ENCODE measurements at places on chromosomes 16 and 17. TPM values are rescaled to one million over a fixed set of nuclear protein-coding genes. Genes with fewer than 3 reads are reported as not detected.

DNA sequence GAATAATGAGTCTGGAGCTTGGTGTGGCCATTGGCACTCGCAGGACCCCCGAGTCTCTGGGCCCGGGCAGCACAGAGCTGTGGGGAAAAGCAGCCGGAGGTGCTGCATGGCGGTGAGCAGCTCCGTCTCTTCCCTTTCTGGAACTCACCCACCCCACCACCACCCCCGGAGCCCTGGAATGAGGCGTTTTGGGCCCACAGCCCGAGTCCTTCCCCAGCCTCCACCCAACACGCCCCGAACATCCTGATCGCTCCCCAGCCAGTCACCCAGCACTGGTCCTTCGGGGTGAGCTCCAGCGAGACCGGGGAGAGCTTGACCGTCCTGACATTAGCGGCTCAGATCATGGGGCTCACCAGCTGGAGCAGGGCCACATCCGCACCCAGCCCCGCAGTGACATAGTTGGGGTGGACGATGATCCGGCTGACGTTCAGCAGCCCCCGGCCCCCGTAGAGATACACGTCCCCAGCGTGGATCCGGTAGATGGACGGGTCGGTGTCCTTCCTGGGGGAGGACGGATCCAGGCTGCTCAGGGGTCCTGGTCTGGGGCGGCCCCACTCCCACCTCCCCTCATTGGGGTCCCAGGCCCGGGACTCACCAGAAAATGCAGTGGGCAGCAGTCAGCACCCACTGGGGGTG, 6.5 kb downstream of the TPSD1 start:
- DNase-seq: no peak

GRCh38 chr16:14496047-14496770, 133.9 kb downstream of the PARN start:
- DNase-seq: no peak

DNA sequence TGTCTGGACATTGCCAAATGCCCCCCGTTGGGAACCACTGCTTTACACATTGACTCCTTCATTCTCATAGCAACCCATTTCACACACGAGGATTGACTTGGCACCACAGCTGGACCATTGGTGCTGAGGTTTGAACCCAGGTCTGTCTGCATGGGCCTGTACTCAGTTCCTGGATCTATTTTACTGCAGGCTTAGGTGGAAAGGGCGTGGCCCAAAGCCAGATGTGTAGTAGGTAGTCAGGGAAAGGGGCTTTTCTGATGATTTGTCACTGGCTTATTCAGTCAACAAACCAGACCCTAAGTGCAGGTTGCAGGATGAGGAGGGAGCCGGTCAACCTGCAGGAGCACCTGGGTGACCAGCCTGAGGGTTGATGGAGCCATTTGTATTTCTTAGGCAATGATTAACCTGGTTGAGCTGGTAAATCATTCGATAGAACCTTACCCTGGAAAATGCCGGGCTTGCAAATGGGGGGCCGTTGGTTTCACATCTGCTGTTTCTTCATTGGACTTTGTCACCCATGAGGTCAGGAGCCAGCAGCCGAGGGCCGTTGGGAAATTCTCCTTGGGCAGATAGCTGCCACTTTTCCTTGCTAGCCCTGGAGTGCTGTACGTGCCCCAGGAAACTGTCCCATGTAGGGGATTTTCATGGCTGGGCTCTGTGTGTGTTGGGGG, 104.4 kb downstream of the CMIP start:
- DNase-seq: no peak

GRCh38 chr16:78324649-78325285, 225.3 kb downstream of the WWOX start:
- DNase-seq: no peak

DNA sequence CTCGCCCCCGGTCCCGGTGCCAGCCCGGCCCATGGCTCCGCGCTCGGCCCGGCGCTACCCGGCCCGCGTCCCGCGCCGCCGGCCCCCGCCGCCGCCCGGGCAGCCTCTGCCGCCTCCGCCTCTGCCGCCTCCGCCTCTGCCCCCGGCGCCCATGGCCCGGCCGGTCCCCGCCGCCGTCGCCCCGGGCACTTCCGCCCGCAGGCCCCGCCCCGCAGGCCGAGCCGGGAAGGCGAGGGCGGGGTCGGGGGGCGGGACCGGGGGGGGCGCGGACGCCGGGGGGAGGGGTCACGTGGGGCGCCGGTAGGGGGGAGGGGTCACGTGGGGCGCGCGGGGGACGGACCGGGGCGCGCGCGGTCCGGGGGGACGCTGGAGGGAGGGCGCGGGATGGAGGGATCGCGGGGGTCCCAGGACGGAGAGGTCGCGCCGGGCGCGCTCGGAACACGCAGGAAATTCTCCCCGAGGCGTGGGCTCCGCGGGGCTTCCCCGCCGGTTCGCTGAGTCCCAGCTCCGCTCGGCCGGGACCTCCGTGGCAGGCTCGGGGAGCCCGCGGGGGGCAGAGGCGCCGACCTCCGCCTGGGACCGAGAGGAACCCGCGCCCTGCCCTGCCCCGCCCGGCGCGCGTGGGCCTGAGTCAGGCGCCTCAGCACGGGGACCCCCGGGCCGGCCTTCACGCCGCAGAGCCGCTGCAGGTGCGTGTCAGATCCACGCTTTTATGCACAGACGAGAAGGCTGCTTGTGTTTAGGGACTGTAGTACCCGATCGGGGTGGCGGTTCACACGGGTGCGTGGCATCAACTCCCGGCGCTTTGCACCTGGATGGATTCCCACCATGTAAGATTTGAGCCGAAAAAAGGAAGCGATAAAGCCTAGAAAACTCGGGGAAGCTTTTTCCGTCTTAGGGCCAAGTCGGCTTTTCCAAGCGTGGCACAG, at the start of gene PGAP6:
PGAP6 (minus strand) TSS at position 190 of the 929 bp plus-strand sequence; CDS start at position 33, 157 bp downstream.
- DNase-seq: no peak

GRCh38 chr17:74862108-74862901, 2.6 kb upstream of the GRIN2C start:
- DNase-seq: peak; percentile 35

- peak; percentile 97 for DNase-seq
These were observed 7.7 kb upstream of the PPL start for GRCh38 chr16:4944333-4945281.

DNA sequence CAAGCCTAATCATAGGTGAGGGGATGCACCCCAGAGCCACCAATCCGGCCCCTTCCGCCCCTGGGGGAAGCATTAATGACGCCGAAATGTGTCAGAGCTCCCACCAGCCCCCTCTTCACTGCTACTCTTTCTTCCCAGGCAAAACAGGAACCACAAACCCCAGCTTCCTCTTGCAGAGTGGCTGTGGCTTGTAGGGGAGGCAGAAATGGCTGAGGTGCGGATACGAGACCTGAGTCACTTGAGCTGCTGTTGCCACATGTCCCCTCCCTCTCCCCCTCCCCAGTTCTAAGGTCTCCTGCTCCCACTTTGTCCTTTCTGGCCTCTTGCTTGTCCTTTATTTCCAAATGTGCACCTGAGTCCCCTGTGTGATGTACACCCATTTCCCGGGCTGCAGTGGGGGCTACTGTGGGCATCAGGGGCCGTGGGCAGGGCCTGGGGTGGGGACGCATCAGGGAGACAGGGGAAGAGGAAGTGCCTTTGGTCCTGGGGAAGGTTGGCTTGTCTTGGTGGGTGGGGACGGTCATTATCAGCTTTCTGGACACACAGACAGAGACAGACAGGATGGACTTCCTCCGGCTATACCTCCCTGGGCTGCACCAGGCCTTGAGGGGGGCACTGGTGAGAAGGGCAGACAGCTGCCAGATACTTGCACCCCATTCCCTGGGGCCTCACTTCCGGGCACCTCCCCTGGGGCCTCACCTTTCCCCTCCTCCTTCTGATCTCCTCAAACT, at the start of gene APOBR:
APOBR (plus strand) TSS at position 523 of the 731 bp plus-strand sequence; CDS start at position 562, 39 bp downstream.
- peak; percentile 39 for DNase-seq

DNA sequence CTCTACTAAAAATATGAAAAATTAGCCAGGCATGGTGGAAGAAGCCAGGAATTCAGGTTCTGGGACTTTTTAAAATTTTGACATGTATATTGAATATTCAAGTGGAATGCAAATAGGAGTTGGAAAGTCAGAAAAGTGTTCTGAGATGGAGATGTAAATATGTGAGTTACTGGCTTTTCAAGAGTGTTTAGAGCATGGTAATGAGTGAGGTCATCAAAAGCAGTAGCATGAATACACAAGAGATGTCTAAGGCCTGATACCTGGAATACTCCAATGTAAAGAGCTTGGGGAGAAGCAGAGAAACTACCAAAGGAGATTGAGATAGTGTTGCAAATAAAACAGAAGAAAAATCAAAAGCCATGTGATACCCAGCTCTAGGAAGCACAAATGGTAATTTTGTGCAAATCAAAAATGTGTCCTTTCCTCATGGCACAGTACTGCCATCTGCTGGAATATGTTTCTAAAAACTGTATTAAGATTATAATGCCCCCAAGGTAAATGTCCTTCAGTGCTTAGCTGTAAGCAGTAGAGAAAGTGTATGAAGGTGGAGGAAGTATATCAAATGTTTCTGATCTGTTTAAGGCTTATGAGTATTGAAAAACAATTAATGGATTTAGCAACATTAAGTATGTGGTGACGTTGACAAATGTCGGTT, 908.4 kb downstream of the KCNJ18 start:
- no peak for DNase-seq

CRK gene
- 52.0 TPM for total RNA-seq

MYO15A gene
- 4.3 TPM for total RNA-seq

ELP5 gene
- 13.7 TPM for total RNA-seq

ASGR1 gene
- 1.2 TPM for total RNA-seq

ADORA2B gene
- 13.5 TPM for total RNA-seq

ATAD5 gene
- 5.8 TPM for total RNA-seq

ADAD2 gene
- total RNA-seq: not detected

TOX3 gene
- total RNA-seq: 3.9 TPM

NDUFAF8 gene
- 77.0 TPM for total RNA-seq

HP gene
- total RNA-seq: 6.5 TPM

All from umbilical cord (tissue), 2 donors.